ENCODE measurements at places on chromosomes 12 and 14.

DNA sequence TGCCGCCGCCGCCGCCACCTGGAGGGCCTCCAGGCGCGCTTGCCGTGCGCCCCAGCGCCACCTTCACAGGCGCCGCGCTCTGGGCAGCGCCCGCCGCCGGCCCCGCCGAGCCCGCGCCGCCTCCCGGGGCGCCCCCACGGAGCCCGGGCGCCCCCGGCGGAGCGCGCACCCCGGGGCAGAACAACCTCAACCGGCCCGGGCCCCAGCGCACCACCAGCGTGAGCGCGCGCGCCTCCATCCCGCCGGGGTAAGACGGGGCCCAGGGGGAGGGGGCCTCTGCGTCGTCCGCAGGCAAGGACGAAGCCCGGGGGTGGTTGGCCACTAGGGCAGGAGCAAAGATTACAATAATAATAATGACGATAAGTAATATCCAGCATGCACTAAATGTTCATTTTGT is 21.3 kb downstream of the DTX1 start:
- DNase-seq: no peak

DNA sequence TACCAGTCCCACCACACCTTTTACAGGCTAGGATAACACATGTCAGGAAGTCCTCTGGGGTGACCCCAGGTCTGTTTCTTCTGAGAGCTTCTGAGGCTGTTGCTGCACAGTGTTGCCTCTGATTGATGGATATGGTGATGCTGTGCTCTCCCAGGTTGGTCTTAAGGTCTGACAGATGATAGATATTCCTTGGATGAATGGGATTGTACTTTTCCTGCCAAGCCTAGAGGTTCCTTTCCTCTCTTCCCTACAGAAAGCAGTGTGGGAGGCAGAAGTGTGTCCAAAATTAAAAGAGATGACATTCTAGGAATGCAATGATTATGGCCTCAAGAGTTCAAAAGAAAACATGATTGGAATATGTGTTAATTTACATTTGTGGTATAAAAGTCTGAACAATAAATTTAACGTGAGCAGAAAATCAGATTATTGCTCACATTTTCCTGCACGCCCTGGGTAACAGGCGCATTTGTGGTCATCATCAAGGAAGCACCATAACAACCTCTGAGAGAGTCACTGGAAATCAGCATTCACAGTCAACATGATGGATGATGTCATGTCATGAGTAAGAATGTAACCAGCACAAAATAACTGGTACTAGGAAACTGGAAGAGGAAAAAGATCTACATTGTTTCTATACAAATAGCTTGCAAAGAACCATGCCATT is 73.7 kb downstream of the BBS10 start:
- no peak for DNase-seq

DNA sequence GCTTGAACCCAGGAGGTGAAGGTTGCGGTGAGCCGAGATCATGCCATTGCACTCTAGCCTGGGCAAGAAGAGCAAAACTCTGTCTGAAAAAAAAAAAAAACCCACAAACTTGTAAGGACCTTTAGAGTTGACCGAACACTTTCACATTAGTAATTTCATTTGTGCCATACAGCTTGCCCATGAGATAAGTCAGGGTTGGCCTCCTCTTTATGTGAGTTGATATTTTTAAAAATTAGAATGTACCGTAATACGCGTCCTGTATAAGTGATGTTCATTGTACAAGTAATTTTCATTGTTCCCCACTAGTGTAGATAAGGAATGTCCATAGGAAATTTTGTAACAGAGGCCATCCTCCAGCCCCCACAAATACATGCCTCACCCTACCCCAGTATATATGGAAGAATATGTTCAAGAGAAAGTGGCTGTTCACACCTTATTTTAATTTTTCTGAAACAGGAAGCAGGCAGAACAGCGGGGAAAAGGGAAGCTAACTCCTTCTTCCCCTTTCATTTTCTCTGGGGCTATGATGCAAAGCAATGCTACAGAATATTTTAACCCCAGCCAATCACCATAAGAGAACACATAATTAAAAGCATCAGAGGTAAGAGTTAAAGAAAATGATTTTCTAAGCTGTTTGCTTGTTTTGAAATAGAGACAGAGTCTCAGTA is 31.9 kb upstream of the HIF1A start:
- no peak for DNase-seq

GRCh38 chr12:43836475-43836989 is 651 bp downstream of the TMEM117 start:
- DNase-seq: no peak

- no peak for DNase-seq
Observed at GRCh38 chr12:78977304-78977867, 112.8 kb downstream of the SYT1 start.

GRCh38 chr12:92927436-92928281 is 1.4 kb downstream of the EEA1 start:
- DNase-seq: no peak

GRCh38 chr12:265096-265495 is 2.5 kb upstream of the SLC6A13 start:
- no peak for DNase-seq

Data from psoas muscle (tissue), 8 donors.